MM.1S (cell line): ENCODE measurements at places on chromosomes 11 and 22.
A peak's percentile ranks its signal among the peaks of the same experiment; 100 is the strongest.

DNA sequence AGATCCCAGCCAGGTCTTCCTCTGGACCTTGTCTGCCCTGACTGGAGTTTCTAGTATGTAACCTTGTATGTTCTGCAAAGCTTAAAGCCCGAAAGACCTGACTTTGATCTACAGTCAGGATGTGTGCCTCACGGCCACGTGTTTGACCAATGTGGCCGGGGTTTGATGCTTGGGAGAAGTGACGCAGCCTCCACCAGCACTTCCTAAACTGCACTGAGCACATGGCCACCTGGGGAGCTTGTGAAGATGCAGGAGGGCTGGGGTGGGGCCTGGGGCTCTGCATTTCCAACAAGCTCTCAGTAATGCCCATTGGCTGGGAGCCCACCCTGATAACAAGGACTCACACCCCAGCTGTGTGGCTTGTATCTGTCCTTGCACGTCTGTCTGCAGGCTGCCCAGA lies 53.2 kb downstream of the NAT10 start:
- DNase-seq = no peak

DNA sequence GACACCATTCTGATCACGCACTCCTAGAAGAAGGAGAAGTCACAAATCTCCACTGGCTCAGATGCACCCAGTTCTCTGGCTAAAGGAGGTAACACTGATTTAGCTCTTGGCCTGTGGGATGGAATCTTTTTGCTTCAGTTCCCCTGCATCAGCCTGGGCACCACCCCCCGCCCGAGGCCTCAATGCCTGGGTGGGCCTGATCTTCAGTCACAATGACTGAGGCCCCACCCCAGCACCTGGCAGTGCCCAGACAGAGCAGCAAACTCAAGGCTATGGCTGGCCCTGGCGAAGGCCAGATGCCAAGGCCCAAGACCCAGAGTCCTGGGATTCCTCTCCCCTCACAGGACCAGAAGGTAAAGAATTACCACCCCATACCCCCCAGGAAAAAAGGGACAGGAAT lies 5.0 kb downstream of the CYB561A3 start:
- DNase-seq = no peak

DNA sequence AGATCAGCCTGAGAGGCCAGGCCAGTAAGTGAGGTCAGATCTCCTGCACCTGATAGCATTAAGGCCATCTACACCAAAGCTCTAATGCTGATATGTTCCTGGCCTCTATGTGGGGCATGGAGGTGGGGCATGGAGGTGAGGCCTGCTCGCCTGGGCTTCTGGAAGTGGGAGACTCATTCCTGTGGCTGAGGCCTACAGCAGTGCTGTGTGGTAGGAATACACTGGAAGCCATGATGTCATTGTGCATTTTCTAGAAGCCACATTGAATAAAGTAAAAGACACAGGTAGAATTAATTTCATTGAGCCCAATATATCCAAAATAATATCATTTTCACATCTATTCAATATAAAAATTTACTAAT lies 2.7 kb downstream of the PNPLA3 start:
- DNase-seq = no peak

DNA sequence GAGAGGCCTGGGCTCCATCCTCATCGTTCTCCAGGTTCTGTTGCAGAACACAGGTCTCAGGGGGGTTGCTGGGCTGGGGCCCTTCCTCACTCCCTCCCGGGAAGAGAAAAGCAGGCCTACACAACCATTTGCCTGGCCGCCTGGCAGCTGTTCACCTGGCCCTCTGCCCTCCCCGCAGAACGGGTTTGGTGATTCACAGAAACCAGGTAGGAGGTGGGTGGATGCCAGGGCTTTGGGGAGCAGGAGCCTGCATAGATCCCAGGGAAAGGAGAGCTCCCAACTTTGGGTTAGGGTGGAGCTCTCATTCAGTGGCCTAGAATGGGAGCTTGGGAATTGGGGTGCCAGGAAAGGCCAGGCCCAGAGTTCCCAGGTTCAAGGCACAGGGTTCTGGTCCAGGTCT lies 995 bp downstream of the TMEM134 start:
- no peak for DNase-seq

DNA sequence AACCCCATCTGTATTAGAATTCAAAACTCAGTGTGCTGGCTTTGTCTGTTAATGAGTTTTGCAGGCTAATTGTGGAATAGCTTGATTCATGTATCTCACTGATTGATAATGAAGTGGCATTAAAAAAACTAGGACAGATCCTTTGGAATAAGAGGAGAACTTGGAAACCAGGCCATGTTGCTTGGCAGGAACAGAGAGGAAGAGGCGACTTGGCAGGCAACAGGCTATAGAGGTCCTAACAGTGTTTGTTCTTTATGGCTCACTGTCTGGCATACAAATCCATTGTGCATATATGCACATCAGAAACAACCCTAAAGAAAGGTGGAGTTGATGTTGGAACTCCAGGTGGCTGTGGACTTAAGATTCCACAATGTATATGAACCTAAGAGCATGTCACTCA lies 17.4 kb upstream of the OR9I1 start:
- no peak for DNase-seq

DNA sequence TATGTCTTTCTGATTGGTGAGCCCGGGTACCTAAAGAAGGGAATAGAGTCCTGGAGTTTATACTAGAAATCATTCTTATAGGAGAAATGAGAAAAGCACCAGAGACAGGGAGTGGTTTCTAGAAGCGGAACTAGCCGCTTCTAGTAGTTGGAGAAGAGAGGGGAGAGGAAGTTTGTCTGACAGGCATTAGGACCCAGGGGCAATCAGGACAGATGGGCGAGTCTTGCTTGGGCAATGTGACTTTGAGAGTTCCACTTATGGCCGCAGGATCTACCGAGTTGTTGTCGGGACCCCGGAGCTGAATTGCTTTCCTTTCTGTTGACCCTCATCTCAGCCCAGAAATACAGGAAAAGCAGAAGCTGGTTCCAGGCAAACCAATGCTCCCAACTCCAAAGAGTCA lies 596.8 kb upstream of the CNTN5 start:
- no peak for DNase-seq

DNA sequence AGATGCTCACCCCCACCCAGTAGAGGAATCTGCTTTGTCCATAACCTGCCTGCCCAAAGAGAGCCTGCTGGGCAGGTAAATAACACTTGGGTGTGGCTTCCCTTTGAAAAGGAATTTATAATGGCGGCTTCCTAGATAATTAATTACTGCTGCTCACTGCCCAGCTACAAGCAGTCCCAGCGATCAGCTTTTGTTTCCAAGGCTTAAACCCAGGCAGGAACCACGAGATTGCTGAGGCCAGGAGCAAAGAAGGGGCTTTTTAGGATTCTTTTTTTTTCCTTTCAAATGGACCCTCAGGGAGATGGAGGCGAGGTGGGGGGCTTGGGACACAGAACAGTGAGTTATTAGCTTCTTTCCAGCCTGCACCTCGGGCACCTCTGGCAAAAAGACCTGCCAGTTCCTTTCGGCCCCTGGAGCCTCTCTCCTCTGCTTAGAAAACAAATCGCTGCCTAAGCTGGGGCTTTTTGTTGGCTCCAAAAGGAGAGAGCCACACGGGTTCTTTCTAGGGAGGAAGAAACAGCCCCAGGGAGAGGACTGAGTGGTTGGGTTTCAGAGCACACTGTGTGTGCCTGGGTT lies 107.2 kb downstream of the TSPAN18 start:
- no peak for DNase-seq

- DNase-seq = no peak
These were observed 95.9 kb downstream of the BLID start for GRCh38 chr11:122019908-122020694.

DNA sequence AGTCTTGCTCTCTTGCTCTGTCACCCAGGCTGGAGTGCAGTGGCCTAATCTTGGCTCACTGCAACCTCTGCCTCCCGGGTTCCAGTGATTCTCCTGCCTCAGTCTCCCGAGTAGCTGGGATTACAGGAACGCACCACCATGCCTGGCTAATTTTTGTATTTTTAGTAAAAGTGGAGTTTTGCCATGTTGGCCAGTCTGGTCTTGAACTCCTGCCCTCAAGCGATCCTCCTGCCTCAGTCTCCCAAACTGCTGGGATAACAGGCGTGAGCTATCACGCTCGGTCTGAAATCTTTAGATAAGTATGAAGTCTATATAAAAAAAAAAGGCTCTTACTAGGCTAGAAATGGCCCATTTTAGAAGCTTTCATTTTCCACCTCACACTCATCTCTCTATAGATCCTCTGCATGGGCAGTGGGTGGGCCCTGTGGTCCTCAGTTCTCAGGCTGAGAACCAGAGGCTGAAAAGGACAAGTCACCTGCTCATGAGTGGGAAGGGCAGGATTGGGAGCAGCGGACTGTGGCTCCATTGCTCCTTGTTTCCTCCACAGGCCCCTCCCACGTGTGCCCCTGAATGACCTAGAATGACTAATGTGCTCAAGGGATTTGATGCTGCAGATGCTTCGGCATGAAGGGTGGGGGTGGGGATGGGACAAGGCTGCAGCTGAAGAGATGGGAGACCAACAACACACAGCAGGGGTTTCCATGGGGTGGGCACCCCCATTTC lies 19.8 kb upstream of the PRAME start:
- no peak for DNase-seq

DNA sequence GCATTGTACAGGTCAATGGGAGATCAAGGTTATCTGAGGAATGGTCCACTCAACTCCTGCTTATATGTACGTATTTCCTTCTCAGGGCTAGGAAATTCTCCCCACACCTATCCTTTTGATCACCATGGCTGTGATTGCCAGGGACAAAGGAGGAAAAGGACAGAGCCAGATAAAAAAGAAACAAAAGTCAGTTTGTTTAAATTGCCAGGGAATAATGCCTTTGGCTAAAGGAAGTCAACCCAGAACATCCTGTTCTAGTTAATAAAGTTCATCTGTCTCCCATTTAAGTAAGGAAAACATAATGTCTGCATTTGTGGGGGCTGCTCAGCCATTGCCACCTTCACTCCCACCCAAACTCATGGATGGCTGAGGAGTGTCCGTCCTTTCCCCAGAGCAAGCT lies 124.7 kb downstream of the ME3 start:
- DNase-seq = no peak

DNA sequence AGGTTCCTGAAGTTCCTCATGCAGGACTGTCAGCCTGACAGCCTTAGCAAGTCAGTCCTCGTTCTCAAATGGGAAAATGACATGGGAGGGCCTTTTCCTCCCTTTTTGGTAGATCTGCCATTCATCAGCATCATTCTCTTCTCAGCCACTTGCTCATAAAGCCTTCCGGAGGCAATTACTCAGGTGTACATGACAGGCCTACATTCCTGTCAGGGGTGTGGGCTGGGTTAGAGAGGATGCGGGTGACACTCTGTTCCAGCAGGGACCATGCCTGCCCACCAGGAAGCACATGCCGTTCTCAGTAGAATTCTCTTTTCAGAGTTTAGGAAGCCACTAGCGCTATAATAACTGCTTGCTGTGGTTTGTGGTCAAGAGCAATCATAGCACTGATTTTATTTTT lies 24.2 kb upstream of the ANKK1 start:
- no peak for DNase-seq

- no peak for DNase-seq
These were observed 3.8 kb downstream of the CD81 start for GRCh38 chr11:2380807-2381350.

GRCh38 chr11:122355968-122356367 lies 240.0 kb upstream of the BLID start:
- no peak for DNase-seq

GRCh38 chr22:29784451-29785361 lies 17.5 kb downstream of the UQCR10 start:
- no peak for DNase-seq

- peak; percentile 17 for DNase-seq
These were observed 155.7 kb downstream of the ATG16L2 start for GRCh38 chr11:72969894-72970335.

DNA sequence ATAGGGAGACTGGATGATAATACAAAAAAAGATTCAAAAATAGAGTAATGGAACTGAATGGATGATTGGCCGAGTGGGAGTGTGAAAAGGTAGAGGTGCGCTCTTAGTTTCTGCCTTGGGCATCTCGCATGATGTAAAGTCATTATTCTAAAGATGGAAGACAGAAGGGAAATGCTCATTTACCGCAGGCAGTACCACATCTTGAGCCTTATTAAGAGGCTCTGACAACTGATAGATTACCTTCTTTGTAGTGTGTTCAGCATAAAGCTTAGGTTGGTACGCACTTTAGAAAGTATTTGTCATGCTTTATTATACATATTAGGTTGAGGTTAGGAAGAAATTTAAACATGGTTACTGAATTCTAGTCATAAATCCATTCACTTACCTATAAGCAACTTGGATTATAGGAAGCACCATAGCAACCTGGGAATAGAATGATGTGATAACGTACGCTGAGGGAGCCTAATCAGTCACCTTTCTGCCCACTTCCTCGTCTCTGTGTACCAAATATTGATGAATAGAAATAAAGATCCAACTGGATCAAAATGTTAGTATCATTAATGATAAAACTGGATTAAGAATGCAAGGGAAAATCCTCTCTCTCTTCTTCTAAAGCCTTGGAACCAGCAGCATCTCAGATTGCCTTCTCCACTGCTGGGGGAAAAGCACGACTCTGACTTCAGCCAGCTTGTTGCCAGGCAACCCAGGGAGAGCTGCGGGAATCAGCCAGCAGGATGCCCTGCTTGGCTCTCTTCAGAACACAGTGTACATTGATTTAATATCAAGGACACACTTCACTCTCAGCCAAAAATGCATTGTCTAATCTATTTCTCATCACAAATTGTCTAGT lies 29.0 kb upstream of the VWA5A start:
- no peak for DNase-seq

DNA sequence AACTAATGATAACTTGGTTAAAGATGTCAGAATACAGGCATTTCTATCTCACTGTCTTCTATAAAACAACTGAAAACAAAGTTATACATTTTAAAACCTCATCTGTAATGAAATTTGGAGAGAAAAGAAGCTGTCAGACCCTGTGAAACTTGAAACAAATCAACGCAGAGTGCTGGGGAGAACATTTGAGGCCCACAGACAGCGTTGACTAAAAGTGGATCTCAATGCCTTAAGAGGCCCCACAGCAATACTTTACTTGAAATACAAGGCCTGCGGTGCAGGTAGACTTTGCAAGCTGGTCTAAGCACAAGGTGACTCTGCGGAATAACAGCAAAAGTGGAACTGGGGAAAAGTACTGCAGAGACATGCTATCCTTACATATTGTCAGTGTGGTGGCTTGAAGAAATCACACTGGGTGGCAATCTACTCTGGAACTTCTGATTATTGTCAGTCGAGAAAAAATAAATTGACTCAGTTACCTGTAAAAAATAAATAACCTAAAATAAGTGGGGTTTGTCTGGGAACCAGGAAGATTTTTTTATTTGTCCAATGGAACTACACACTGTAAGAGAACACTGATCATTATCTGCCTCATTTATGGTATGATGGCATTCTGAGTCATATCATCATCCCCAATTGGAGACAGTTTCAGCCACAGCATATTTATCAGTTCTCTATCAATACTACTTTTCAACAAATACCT lies 138.9 kb downstream of the LUZP2 start:
- DNase-seq = no peak

DNA sequence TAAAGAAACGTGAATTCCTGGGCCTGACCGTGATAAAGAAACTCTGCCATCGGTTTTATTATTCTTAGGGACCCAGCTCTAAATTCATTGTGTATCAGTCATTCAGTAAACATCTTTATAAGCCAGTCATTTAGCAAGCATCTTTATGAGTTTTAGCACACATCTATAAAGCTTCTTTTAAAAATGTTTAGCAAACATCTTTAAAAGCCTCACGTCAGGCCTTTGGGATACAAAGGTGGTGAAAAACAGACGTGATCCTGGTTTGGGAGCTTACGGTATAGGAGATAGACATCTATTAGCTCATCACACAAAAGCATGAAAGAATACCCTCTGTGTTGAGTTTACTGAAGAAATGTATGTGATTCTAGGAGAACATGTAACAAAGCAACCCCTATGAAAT lies 320.2 kb downstream of the LARGE1 start:
- DNase-seq = no peak

GRCh38 chr11:62103141-62103540 lies 20.7 kb upstream of the INCENP start:
- DNase-seq = no peak
